ENCODE measurements at places on chromosomes 11 and 22. TPM values are rescaled to one million over a fixed set of nuclear protein-coding genes. Genes with fewer than 3 reads are reported as not detected.
A peak's percentile ranks its signal among the peaks of the same experiment; 100 is the strongest.

The GAS2L1 gene
- total RNA-seq: 2.5 TPM

The SCARF2 gene
- total RNA-seq: 3.1 TPM

DNA sequence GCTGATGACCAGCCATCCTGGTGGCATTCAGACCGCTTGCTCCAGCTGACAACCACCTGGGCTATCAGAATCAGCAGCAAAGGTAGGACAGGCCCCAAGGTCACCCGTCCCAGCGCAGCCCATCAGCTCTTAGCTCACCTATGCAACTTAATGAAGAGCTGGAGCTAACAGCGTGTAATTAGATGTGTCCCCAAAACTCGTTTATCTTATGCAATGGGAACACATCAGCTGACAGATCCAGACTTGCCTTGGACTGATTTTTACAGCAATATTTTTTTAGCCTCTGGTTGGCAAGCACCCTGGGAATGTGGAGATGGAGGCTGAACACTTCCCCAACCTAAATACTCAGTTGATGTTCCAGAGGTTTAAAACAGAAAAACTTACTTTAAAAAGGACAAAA is 76.0 kb downstream of the PACSIN2 start:
- H3K27me3 ChIP-seq: no peaks in the 10 kb centered on the region
- H3K4me3 ChIP-seq: no peak overlapping the region
- peaks cover 50% of the 10 kb centered on the region for H3K4me1 ChIP-seq
- no peak overlapping the region for H3K27ac ChIP-seq
- peaks cover 6% of the 10 kb centered on the region for H3K36me3 ChIP-seq
- DNase-seq: no peak

GRCh38 chr11:95137299-95137698 is 47.7 kb downstream of the ENDOD1 start:
- peaks cover 5% of the 10 kb centered on the region for H3K4me1 ChIP-seq
- H3K4me3 ChIP-seq: no peak overlapping the region
- peaks cover 19% of the 10 kb centered on the region for H3K27me3 ChIP-seq
- DNase-seq: no peak

The CBY1 gene
- total RNA-seq: 11.9 TPM

GRCh38 chr11:69642913-69643632 is 2.1 kb downstream of the CCND1 start:
- peaks cover 4% of the 10 kb centered on the region for H3K36me3 ChIP-seq
- peaks cover 21% of the 10 kb centered on the region for H3K4me1 ChIP-seq
- H3K4me3 ChIP-seq: peak overlapping the region; percentile 79
- peak; percentile 75 for DNase-seq
- peaks cover 27% of the 10 kb centered on the region for H3K27me3 ChIP-seq
- H3K27ac ChIP-seq: no peak overlapping the region

- no peak overlapping the region for H3K27ac ChIP-seq
- H3K36me3 ChIP-seq: peaks cover 11% of the 10 kb centered on the region
- DNase-seq: no peak
These were observed 3.3 kb downstream of the REXO2 start for GRCh38 chr11:114442536-114442935.

The CARD18 gene
- total RNA-seq: not detected

The SMIM35 gene
- 0.13 TPM for total RNA-seq
